ENCODE measurements at places on chromosomes 12 and 14.

GRCh38 chr12:6552140-6552551, 3.7 kb downstream of the IFFO1 start:
- no peak for DNase-seq

DNA sequence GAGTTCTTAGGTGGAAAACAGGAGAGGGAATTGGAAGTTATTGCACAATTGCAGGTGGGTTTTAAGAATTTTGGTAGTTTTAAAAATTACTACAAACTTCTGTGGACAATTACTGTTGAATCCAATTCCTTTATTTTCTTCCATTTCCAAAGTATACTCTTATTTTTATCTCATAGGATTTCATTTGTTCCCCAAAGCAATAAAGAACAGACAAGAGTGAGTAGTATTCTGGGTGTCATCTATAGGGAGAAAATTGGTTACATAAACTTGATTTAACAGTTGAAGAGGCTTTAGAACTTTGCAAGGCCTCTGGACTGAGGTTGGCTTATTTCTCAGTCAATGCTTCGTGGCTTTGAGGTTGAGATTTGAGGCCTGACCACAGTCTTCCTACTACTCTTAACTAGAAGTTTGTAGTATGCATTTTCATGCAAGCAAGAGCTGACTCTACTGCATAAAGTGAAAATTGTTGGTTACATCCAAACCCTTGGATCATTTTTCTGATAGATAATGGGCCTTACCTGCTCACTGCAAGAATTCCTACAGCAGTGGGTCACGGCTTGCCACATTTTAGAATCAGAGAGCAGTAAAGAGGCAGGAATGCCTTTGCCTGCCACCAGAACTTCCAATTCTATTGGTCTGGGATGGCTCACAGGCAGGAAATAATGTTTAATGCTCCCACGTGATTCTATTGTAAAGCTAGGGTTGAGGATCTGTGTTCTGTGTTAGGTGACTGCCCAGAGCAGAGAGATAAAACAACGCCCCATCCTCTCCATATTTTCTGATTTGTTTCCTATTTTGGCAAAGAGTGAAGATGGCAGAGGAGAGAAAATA, 270.5 kb downstream of the TTC6 start:
- DNase-seq = no peak

DNA sequence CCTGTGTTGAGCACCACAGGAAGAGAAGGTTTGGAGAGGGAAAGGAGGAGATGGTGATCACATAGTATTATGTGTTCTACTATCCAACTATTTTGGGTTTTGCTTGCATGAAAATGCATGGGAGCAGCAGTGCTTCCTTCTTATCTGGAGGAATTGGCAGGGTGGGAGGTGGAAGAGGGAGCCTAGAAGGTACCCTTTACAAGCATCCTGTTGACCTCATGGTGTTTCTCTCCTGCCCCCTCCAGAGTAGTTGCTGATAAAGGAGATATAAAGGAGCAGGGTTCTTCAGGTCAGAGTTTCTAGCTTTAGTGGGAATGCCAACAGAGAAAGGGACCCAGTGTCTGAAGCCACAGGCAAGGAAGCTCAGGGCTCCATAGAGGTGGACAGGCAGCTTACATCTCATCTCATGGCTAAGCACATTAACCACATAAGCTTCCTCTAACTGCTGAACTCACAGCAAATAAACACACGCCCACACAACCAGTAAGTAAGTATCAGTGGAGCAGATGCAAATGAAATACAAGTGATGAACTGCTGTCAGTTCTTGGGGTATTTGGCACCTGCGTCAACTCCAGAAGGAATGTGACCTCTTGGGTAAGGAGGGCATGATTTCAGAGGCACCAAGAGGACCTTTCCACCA, 174.2 kb upstream of the SLC38A2 start:
- DNase-seq = no peak

DNA sequence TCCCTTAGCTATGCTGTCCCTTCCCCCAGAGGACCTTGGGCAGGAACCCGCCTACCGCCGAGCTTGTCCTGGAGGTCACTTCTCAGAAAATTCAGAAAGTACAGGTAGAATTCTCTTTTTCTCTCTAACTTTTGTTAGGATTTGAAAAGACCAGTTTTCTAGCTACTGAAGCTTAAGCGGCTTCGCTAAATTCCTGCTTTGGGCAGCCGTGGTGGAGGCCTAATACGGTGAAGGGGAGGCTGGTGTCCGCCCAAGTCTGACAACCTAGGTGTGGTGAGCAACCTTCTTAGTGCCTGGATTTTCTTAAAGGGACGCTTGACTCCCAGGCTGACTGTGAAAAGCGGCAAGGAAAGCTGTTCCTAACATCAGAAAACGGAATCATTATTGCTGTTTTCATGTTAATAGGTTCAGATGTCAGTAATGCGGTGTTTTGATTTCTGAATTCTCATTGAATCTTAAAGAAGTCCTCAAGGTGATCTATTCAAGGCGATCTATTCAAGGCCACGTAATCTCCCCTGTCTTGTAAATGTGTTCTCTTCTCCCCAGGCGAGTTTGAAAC, 835 bp downstream of the FGD4 start:
- no peak for DNase-seq

DNA sequence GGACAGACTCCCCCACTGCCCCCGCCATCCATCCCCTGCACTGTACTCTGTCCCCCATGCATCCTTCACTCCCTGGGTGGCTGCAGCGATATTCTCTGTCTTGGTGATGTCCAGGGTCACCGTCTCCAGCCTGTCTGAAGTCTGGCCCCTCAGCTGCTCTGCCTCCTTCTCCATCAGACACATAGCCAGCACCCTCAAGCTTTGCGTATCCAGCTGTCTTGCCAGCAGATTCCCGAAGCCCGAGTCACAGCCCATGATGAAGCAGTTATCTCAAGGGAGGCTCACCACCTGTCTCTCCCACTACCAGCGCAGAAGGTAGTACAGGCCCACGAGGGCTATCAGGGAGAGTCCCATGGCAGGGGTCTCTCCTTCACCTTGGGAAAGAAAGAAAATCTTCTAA, 77.8 kb downstream of the HSD17B6 start:
- no peak for DNase-seq

DNA sequence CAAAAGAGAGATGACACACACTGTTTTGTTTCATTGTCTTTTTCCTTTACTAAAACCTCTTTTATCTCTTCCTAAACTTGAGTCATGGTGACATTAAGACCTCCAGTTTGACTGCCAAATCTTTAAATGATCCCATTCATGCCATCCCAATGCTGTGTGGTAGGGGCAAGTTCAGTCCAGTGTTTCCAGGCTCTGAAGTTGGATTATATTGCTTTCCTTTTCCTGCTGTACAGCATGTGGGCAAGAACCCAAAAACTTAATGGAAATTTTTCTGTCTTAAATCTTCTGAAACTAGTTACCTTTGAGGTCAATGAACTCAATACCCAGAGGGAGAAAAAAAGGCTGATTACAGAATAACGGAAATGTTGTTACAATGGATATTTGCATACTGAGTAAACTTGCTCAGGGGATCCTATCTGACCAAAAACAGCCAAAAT, 187.1 kb upstream of the FAR2 start:
- DNase-seq = peak; percentile 45

- no peak for DNase-seq
These were observed 13.1 kb downstream of the EMP1 start for GRCh38 chr12:13209436-13210235.

DNA sequence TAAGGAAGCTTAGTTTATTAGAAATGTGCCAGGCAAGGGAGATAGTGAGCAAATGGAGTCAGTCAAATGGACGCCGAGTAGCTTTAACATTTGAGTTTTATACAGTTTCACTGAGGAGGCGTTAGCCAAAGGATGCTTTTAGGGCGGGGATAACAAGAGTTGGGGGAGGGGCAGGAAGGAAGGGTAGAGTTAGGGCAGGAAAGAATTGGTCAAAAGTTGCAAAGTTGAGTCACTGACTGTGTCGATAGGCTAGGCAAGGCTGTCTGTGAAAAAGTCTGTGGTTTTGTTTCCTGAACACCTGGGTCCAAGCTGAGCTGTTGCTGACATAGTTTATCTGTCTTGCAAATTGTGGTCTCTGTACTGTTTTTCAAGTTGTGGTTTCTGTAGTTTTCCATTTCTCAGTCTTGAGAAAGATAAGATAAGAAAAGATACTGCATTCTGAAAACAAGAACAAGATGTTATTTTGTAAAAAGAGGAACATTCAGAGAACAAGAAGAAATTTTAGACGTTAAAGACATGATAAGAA, 62.6 kb upstream of the RESF1 start:
- DNase-seq = no peak

Measured in hindlimb muscle (tissue), 1 donor.